Central memory CD4-positive, alpha-beta T cell (primary cell): ENCODE measurements at places on chromosomes 16 and 17.

- DNase-seq, result no peak
These were observed 890 bp upstream of the CLDN7 start for GRCh38 chr17:7262935-7263800.

GRCh38 chr16:78718141-78718540, 618.7 kb downstream of the WWOX start:
- DNase-seq, result no peak

DNA sequence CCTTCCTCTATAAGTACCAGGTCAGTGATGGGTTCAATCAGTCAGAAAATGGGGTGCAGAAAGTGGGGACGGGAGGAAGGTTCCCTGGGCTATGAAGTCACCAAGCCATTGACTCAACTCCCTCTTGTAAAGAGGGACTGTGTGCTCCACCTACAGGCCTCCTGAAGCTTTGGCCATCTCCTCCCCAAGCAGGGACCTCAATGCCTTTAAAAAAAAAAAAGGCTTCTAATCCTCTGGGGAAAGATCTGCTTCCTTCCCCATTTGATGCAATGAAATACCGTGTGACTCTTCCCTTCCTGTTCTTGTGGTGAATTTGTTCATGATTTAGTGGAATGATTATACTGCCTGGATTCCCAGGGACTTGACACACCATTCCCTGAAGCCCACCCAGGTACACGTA, 30.8 kb downstream of the VWA3A start:
- DNase-seq, result no peak

- DNase-seq, result peak; percentile 75
These were observed 24.2 kb upstream of the KRT17 start for GRCh38 chr17:41648411-41649195.

DNA sequence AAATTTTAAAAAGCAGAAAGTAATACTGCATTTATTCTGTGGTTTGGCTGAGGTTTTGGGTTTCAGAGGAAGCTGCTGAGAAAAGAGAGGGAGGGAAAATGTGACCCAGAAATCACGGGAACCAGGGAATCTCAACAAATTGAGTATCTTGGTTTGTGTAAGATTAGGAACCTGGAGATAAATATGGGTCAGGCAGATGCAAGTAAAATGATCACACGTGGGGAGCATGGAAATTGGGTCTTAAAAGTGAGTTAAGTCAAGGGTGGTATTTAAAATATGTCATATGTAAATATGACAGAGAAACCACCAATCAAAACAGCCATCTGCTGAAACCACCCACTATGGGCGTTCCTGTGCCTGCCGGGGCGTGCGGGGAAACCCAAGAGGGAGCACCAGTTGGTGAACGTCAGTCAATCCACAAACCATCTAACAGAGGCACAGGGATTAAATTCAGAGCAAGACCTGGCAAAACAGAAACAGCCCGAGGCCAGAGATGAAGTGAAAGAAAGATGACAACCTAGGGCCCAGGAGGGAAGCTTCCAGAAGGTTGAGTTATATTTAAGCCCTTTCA, 33.4 kb downstream of the CDH13 start:
- peak; percentile 62 for DNase-seq

- DNase-seq, result no peak
These were observed 28.6 kb upstream of the MEIOC start for GRCh38 chr17:44627513-44628242.

- DNase-seq, result no peak
These were observed 213.9 kb downstream of the MRTFB start for GRCh38 chr16:14284930-14285512.

GRCh38 chr17:12667299-12667958, 1.7 kb downstream of the MYOCD start:
- DNase-seq, result no peak

DNA sequence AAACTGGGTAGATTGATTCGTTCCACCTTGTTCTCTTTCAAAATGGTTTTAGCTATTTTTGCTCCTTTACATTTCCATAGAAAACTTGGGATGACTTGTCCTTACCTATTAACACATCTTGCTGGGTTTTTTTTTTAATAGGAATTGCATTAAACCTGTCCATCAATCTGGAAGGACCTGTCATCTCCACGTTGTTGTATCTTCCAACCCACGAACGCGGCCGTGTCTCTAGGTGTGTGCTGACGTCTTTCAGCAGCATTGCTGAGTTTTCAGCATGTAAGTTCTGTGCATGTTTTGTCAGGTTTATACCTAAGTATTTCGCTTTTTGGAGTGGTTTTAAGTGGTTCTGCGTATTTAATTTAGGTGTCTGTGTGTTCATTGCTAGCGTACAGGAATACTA, 60.4 kb upstream of the GNG13 start:
- DNase-seq, result no peak
